ENCODE measurements at places on chromosomes 5 and 9. TPM values are rescaled to one million over a fixed set of nuclear protein-coding genes. Genes with fewer than 3 reads are reported as not detected.

The IL3 gene
- polyA plus RNA-seq: not detected

The PCDHGB7 gene
- 1.4 TPM for polyA plus RNA-seq

The PCDHA13 gene
- polyA plus RNA-seq: 1.2 TPM

The FCN2 gene
- not detected for polyA plus RNA-seq

The FAM120A gene
- polyA plus RNA-seq: 29.9 TPM

The ALDH1A1 gene
- 2.8 TPM for polyA plus RNA-seq

The SPATA31D4 gene
- polyA plus RNA-seq: not detected

DNA sequence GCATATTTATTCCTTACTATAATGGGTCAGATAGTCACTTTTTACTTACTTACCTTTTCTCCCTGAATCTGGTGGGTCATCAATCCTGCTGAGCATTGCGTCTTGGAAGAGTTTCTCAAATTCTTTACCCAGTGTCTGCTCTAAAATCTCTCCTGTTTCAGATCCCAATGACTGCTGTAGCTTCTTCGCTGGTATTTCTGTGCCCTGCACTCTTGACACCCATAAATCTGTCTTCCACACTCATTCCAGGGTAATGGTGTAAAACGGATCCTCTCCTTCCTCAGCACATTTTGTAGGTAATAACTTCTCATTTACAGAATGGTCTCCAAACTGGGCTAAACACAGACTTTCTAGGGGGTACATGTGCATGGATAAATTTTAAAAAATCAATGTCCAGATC lies 407.4 kb downstream of the DMAC1 start:
- H3K4me1 ChIP-seq: no peaks in the 10 kb centered on the region
- no peak overlapping the region for H3K4me3 ChIP-seq
- no peaks in the 10 kb centered on the region for H3K36me3 ChIP-seq
- DNase-seq: no peak
- H3K27ac ChIP-seq: no peak overlapping the region
- no peaks in the 10 kb centered on the region for H3K27me3 ChIP-seq

- no peaks in the 10 kb centered on the region for H3K36me3 ChIP-seq
- peaks cover 68% of the 10 kb centered on the region for H3K27me3 ChIP-seq
- DNase-seq: peak; percentile 86
- H3K4me3 ChIP-seq: peak overlapping the region; percentile 53
- no peak overlapping the region for H3K27ac ChIP-seq
Measured at GRCh38 chr5:171629628-171630349, 155.8 kb upstream of the SMIM23 start.

DNA sequence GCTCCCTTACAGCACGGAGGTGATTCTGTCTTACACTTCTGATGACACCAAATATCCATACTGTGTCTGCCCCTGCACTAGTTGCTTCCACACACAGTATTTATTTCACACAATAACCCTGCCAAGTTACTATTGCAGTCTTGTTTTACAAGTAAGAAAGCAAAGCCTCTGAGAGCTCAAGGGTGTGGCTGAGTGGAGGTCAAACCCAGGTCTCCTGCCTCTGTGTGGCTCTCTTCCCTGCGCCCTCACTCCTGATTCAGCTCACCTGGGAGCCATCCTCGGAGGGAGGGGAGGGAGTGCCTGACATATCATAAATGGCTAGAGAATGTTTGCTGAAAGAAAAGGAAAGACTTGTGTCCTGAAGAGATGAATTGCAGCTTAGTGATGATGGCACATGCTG lies 41.0 kb downstream of the MVB12B start:
- H3K27ac ChIP-seq: no peak overlapping the region
- H3K4me3 ChIP-seq: no peak overlapping the region
- H3K4me1 ChIP-seq: no peaks in the 10 kb centered on the region
- H3K36me3 ChIP-seq: no peaks in the 10 kb centered on the region
- no peak for DNase-seq

GRCh38 chr5:1440098-1440493 lies 5.1 kb downstream of the SLC6A3 start:
- no peak overlapping the region for H3K27ac ChIP-seq
- H3K4me3 ChIP-seq: no peak overlapping the region
- H3K4me1 ChIP-seq: no peaks in the 10 kb centered on the region
- DNase-seq: no peak
- H3K36me3 ChIP-seq: no peaks in the 10 kb centered on the region
- peaks cover 29% of the 10 kb centered on the region for H3K27me3 ChIP-seq

GRCh38 chr5:1648806-1649205 lies 125.0 kb upstream of the LPCAT1 start:
- no peak overlapping the region for H3K4me3 ChIP-seq
- no peak for DNase-seq
- H3K27ac ChIP-seq: no peak overlapping the region
- peaks cover 30% of the 10 kb centered on the region for H3K27me3 ChIP-seq
- H3K36me3 ChIP-seq: no peaks in the 10 kb centered on the region

GRCh38 chr9:122218935-122219855 lies 9.6 kb downstream of the LHX6 start:
- peak overlapping the region; percentile 63 for H3K4me3 ChIP-seq
- peaks cover 100% of the 10 kb centered on the region for H3K27me3 ChIP-seq
- H3K4me1 ChIP-seq: peaks cover 45% of the 10 kb centered on the region

- H3K4me3 ChIP-seq: no peak overlapping the region
- H3K27me3 ChIP-seq: no peaks in the 10 kb centered on the region
- no peak for DNase-seq
- H3K4me1 ChIP-seq: peaks cover 13% of the 10 kb centered on the region
- H3K27ac ChIP-seq: no peak overlapping the region
Measured at GRCh38 chr9:130699047-130699446, 5.5 kb downstream of the EXOSC2 start.

DNA sequence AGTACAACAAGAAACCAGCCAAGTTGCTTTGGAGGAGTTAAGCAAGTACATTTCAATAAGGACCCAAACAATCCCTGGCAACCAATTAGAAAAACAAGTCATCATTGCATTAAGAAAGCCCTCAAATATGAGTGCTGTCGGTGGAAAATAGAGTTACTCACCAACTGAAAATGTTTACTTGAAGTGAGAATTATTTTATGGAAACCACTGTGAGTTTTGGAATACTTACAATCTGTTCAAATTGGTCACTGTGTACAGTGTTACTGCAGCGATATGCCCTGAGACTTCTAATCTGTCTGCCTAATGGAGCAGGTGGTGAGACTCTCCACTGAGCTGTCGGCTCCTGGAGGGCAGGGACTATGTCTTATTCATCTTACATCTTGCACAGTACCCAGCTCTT lies 1073.2 kb upstream of the DMAC1 start:
- H3K4me3 ChIP-seq: no peak overlapping the region
- 0 out of 2 replicates have a peak, but pooled peaks cover 5% of the 10 kb centered on the region for H3K4me1 ChIP-seq
- no peaks in the 10 kb centered on the region for H3K36me3 ChIP-seq
- no peak for DNase-seq

- peaks cover 8% of the 10 kb centered on the region for H3K36me3 ChIP-seq
- no peaks in the 10 kb centered on the region for H3K27me3 ChIP-seq
- DNase-seq: no peak
- peaks cover 42% of the 10 kb centered on the region for H3K4me1 ChIP-seq
- peak overlapping the region; percentile 79 for H3K27ac ChIP-seq
Measured at GRCh38 chr9:87604886-87605588, 107.4 kb downstream of the DAPK1 start.

DNA sequence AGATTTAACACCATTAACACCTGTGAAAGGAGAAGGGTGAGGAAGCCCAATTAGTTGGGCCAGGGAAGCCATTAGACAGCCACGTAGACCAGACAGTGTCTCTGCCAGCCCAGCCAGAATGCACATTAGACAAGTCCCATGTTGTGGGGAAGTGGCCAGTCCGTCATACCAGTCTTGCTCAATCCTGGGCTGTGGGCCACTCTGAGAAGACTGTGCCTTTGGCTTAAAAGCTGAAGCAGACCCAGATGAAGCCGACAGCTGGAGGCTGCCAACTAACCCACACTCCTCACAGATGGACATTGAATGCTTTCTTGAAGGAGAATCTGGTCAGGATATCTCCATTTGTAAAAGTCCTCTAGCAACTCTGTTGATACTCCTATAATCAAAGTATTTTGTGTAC lies 128.5 kb downstream of the CHSY3 start:
- DNase-seq: no peak
- H3K36me3 ChIP-seq: no peaks in the 10 kb centered on the region
- H3K27me3 ChIP-seq: no peaks in the 10 kb centered on the region
- H3K4me1 ChIP-seq: 0 out of 2 replicates have a peak, but pooled peaks cover 6% of the 10 kb centered on the region
- H3K27ac ChIP-seq: no peak overlapping the region
- no peak overlapping the region for H3K4me3 ChIP-seq
